Stimulated activated CD4-positive, alpha-beta T cell treated with anti-CD3 and anti-CD28 coated beads, Interleukin-1b, Interleukin-23, amount 100 ng/mL, for 1 hour (primary cell): ENCODE measurements at places on chromosomes 5 and 9.

DNA sequence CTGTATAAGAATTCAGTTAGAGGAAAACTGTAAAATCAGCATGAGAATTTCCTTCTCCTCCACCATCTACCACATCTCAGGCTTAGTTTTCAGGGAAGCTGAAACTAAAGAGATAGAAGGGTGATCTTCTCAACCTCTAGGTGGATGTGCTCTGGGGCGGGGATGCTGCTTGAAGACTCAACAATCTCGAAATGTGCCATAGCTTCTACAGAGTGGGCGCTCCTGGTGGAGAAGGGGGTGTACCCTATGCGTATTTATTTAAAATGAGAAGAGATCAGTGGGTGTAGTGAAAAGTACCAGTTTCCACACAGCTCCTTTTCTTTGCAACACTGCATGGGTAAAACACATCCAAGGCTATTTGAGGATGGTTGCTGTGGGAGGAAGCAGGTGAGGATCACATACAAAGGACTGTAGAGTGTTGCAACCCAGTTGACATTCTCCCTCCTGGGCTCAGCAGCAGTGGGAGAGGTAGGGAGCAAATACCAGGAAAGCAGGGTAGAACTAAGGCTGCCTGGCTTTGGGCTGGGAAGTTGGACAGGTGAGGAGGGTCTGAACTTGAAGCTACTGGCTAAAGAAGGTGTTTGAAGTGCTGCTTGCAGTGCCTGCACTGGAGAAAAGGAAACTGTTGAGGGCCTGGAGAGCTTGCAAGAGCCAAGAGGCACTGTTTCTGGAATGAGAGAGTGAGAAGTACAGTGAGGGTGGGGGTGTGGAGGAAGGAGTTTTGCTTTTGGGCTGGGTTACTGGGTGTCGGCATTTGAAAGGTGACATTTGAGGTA is 73.1 kb downstream of the MAST4 start:
- no peak for DNase-seq

DNA sequence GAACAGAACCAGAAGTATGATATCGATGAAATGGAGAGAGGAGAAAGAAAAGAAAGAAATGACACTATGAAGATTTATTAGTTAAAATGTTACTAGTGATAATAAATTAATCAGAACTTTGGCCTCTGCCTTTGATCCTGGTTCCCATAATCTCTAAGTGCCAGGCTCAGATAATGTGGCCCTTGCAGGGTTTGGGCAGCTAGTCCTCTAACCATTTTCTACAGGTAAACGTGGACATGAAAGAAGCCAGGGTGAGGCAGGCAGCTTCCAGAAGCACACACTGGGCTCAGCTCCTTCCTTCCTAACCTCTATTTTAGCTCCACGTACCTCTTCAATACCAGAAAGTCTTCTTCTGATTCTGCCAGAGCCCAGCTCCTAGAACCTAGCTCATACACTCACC is 30.6 kb downstream of the SYK start:
- DNase-seq: no peak

- DNase-seq: peak; percentile 34
Measured at GRCh38 chr9:91101611-91102168, 260.0 kb downstream of the AUH start.

- DNase-seq: no peak
Measured at GRCh38 chr5:107700481-107700880, 29.7 kb upstream of the EFNA5 start.

GRCh38 chr5:125484272-125484741 is 737.9 kb upstream of the ZNF608 start:
- DNase-seq: no peak

- no peak for DNase-seq
Measured at GRCh38 chr9:106731910-106732309, 131.1 kb upstream of the ZNF462 start.
